ENCODE measurements at places on chromosomes 2 and 18. TPM values are rescaled to one million over a fixed set of nuclear protein-coding genes. Genes with fewer than 3 reads are reported as not detected.

DNA sequence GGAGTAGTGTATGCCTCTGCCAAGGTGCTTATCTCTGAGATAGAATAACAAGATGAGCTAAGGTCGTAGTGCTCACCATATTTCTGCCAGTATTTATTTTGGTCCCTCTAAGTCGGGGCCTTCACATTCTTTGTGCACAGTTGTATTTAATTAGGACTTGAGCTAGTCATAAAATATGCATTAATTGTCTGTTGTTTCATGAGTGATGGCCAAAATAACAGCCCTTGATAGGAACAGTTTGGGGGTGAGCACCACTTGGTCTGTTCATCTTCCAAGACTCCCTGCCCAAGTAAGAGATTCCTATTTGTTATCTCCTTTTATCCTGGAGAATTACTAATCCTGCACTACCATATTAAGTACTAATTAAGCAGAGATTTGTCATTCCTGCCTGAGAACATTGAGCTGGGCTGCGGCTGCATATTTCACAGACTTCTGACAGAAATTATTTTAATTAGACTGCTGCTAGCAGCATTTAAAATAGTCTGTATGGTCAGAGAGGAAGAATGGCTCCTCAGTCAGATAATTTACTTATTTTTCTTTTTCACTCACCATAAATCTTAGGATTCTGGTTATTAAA is 435.1 kb downstream of the MTX2 start:
- no peak for DNase-seq

Gene SIX3
- total RNA-seq, result 0.17 TPM

DNA sequence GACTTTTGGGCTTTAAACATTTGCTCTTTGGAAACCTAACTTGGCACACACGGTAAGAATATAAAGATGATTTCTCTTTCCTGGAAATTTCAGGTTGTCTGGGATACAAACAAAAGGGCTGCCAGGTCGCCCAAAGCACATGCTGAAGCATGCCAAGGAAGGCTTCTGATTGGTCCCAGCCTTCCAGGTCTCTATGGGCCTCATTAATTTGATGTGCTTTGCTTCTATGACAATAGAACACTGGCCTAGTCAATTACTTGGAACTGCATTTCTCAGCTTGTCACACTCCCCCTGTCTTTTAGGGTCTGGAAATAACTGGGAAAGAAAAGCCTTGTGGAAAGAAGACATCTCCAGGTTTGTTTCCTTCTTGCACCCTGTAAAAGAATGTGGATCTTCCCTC is 228.9 kb downstream of the ADCYAP1 start:
- no peak for DNase-seq

- DNase-seq, result no peak
Measured at GRCh38 chr2:223467196-223467595, 135.0 kb downstream of the SCG2 start.

Gene LRP1B
- total RNA-seq, result 4.0 TPM

GRCh38 chr2:34099377-34099776 is 500.3 kb upstream of the FAM98A start:
- DNase-seq, result no peak

Gene CXCR1
- total RNA-seq, result not detected

DNA sequence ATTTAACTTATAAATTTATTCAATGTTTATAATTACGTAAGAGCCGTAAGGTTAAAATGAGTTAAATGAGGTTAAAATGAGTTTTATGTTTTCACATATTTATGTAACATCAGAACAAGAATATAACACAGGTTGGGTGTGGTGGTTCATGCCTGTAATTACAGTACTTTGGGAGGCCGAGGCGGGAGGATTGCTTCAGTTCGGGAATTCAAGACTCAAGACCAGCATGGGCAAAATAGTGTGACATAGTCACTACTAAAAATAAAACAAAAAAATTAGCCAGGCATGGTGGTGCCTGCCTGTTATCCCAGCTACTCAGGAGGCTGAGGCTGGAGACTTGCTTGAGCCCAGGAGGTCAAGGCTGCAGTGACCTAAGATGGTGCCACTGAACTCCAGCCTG is 9.3 kb upstream of the MBD2 start:
- no peak for DNase-seq

Gene POTEI
- not detected for total RNA-seq

Measured in NCI-H460 (cell line).